ENCODE measurements at places on chromosomes 2 and 18.

- DNase-seq, result no peak
Measured at GRCh38 chr2:230226051-230226551, 565 bp downstream of the SP140 start.

DNA sequence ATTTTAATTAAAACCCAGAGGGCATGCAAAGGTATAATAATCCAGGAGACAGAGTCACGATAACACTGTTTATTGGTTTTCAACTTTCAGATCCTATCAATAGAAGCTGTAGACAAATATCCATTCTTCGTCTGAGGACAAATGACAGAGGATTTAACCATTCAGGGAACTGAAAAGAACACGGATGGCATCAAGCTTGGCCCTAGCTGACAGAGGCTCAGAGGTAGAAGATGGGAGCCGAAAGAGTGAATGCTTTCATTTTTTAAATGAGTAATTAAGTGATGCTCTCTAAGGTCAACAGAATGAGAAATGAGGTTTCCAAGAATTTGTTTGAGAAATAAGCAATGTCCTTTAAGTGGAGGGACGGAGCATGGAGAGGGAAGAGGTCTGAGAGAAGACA is 62.1 kb downstream of the BCL2 start:
- no peak for DNase-seq

GRCh38 chr2:201237486-201238123 is 22.7 kb upstream of the CASP8 start:
- DNase-seq, result no peak

DNA sequence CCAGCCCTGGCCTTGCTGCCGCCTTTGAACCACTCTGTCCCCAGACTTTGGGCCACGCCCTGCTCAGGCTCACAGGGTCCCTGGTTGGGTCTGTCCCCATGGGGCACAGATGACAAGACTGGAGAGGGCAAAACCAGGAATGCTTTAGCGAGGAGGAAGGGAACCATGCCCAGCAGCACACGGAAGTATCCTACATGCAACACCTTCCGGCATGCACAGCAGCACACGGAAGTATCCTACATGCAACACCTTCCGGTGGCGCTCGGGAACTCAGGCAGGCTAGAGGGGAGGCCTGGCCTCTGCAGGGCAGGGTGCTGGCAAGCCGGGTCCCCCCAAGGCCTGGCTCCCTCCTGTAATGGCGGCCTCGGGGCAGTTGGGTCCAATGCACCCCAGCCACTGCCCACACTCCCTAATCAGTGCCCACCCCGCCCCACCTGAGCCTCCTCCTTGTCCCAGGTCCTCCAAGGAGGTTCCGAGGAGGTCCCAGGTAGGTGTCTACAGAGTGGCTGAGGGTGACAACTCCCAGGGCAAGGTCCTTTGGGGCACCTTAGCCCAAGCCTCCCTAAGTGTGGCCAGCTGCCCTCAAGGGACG is 33.6 kb upstream of the SNED1 start:
- DNase-seq, result no peak

GRCh38 chr2:42142547-42143184 is 26.5 kb upstream of the EML4 start:
- no peak for DNase-seq

GRCh38 chr2:106864051-106864450 is 21.9 kb downstream of the ST6GAL2 start:
- no peak for DNase-seq

DNA sequence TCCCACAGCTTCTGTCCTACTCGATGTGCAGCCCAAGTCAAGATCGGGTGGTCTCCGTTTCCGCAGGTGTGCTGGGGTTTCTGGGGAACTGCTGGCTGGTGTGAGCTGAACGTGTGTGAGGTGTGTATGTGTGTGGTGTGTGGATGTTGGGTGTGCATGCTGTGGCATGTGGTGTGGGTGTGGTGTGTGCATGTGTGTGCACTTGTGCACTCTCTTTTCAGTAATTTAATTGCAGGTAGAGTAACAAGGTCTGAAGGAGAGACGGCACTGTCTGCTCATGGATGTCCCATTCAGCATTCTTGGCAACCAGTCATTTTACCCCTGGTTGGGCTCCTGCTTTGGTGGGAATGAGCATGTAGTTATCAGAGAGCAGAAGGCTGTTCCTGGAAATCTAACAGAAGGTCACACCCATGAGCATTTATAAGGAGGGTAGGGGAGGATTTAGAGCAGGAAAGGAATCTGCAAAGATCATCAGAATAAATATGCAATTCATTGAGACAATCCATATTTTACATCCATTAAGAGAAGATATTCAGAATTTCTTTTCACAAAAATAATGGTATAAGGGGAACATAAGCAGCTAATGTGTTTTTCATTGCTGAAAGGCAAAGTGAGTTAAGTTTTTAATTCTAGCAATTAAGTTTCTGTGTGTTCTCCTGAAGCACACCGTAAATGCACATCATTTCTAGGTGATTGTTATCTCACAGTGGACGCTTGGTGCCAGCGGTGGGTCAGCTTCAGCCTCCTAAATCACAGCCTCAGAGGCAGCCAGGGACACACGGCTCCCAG is 60.7 kb downstream of the ADI1 start:
- no peak for DNase-seq

All from fibroblast of skin of left quadriceps (primary cell).